Activated T-cell treated with anti-CD3 and anti-CD28 coated beads, Interleukin-2, amount 50 U/mL, for 72 hours (primary cell): ENCODE measurements at places on chromosomes 13 and 19. TPM values are rescaled to one million over a fixed set of nuclear protein-coding genes. Genes with fewer than 3 reads are reported as not detected.

DNA sequence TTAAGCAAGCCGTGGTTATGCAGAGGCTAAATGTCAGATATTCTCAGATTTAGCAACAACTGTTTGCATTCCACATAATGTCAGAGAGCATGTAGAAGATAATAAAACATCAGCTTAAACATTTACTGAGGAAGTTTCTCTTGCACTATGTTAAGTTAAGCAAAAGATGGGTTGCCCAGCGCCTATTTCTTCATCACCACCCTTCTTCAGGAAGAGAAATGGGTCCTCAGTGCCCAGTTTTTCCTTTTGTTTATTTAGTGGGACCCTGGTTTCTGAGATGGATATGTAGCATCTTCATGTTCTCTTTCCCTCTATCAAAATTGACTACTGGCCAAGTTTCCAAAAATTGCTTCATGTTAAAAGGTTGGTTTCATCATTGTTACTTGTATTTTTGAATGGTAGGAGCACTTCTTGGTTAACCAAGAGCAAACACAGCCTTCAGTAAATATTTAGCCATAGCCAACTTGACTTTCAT lies 356.8 kb downstream of the RFC3 start:
- DNase-seq: no peak

GRCh38 chr13:45768656-45769479 lies 66.7 kb downstream of the CBY2 start:
- no peak for DNase-seq

- no peak for DNase-seq
Observed at GRCh38 chr13:55576389-55576788, 1564.3 kb upstream of the PRR20A start.

DNA sequence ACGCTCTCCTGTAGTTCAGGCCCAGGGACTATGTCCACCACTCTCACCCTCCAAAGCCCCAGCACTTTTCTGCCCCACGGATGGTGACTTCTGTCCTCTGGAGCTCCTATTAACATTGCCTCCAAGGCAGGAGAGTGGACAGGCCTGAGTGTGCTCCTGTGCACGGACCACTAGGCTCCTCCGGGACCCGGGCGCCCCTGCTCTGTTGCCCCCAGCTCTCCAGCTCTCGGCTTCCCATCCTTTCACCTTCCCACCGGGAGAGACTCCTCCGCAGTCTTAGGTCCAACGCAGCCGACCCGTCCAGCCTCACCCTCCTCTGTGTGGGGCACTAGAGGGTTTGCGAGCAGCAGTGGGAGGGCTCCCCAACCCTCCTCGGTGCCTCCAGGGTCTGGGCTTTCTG lies 30.4 kb downstream of the CAPN12 start:
- no peak for DNase-seq

GRCh38 chr13:42378383-42378780 lies 106.4 kb downstream of the AKAP11 start:
- peak; percentile 45 for DNase-seq

- DNase-seq: peak; percentile 3
Observed at GRCh38 chr13:49791315-49791710, 1.2 kb downstream of the KPNA3 start.

GRCh38 chr13:39452417-39452816 lies 150.6 kb downstream of the LHFPL6 start:
- DNase-seq: no peak

DNA sequence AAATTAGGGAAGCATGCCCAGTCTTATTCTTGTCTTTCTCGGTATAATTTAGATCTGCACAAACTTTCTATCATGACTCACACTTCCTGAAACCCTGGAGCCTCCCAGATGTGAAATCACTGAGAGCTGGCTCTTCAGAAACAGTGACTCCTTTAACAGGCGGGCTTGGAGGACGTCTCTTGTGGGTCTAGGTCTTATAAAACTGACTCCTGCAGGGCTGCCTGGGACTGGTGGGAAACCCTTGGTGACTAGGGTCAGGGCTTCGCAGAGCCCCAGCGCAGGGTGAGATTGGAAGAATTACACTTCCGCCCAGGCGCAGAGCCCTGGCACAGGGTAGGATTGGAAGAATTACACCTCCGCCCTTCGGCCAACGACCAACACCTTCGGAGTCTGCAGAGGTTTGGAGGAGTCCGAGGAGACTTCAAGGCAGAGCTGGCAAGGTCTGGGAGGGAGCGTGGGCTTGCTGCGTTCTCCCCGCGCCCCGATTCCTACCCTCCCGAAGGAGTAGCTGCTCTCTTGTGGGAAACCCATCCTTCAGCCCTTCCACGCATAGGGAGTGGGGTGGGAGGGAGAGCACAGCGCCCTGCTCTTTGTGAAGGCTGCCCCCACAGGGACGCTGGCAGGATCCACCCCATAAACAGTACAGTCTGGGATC lies 43.4 kb upstream of the MAP3K10 start:
- no peak for DNase-seq

- no peak for DNase-seq
Observed at GRCh38 chr19:50344661-50345318, 15.6 kb upstream of the KCNC3 start.

GRCh38 chr13:34346626-34347025 lies 528.7 kb downstream of the RFC3 start:
- no peak for DNase-seq

DNA sequence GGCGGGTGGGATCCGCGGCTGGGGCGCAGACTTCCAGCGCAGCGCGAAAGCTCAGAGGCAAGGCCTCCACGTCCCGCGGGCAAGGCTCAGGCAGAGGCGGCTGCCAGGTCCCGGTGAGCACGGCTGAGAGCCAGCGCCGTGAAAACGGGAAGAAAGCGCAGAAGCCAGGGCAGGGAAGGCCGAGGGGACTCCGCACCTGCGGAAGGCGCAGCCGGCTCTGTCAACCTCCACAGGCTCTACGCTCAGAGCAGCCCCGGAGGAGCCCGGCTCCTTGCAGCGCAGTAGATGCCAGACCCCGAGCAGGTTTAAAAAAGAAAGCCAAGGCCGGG lies 131.0 kb downstream of the RNF17 start:
- DNase-seq: no peak

DNA sequence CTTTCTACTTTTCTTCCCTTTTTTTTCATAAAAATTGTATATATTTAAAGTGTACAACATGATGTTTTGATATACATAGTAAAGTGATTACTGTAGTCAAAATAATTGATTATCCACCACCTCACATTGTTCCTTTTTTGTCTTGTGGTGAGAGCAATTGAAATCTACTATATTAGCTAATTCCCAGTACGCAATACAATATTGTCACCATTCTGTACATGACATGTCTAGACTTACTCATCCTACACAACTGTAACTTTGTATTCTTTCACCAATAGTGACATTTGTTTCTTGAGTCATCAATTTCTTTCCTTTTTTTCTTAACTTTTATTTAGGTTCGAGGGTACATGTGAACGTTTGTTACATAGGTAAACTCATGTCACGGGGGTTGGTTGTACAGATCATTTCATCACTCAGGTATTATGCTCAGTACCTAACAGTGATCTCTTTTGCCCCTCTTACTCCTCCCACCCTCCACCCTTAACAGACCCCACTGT lies 265.2 kb downstream of the KCNRG start:
- DNase-seq: no peak

DNA sequence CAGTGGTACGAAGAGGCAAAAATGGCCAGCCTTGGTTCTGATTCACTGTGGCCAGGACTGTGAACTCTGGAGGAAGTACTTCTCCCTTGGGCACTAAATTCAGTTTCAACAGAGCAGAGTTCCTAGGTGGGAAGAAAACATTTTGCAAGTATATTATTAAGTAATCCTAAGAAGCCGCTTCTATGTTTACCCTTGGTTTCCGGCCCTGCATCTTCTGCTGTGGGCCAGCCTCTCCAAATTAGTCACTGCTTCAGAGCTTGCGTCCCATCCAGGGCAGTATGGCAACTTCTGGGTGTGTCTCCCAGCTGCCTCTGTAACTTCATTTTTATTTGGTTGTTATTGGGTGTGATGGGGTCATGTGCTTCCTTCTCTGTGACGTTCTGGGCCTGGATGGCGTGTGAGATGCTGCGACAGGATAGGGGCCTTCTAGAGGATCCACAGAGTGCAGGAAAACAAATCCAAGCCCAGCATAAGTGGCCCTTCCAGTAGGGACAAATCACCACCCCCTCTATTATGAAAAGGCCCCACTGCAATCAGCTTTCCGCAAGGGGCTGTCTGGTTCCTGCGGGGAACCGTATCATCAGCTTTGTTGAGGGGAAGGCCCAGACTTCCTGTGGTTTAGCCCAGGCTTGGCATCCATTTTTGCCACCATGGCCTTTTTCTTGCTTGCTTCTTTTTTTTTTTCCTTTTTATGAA lies 55.1 kb upstream of the C1QTNF9 start:
- DNase-seq: peak; percentile 72

DNA sequence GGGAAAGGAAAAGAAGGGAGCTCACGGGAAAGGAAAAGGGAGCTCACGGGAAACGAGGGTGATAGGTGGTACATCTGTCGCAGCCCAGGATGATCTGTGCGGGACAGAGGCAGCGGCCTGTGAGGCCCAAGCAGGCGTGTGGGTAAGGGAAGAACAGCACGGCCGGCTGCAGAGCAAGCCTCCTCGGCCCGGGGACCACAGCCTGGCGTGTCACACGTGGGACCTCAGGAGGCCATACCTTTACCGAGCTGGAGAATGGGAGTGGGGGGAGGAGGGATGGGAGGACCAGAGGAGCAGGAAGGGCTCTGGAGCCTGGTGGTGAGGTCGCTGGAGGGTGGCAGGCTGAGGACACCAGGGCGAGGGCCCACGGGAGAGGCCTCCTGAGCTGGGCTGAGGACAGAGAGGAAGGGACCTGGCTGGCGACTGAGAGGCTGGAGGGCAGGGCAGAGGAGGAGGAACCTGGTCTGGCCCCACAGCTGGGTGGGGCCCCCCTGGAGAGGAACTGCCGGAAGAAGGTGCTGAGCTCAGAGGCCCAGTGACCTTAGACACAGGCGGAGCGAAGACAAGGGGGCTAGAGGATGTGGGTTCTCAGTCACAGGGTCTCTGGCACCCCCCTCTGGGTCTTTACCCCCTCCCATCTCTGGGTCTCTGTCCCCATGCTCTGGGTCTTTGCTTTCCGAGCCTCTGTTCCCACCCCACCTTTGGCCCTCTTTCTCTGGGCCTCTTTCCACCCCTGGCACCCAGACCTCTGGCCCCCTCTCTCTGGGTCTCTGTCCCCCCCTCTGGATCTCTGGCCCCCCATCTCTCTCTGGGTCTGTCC lies 2.9 kb upstream of the FTL start:
- peak; percentile 63 for DNase-seq

GRCh38 chr19:46992699-46993535 lies 26.7 kb upstream of the NPAS1 start:
- no peak for DNase-seq

DNA sequence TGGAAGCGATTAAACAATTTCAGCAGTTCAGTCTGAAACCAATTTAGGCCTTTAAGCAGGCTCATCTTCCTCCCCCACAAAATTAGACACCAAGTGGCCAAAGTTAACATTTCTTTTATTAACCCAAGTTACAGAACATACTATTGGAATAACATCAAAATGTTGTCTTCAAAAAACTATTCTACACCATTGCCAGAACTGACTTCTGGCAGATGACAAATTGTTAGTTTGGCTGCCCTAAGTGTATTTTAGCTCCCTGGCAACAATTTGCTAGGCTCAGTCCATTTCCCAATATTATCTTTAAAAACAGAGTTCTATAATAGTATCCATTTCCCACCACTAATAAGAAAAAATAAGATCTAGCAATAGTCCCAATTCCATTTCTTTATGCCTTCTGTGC lies 107.8 kb downstream of the SGCG start:
- no peak for DNase-seq

- DNase-seq: no peak
Observed at GRCh38 chr13:73040968-73041596, 17.7 kb upstream of the KLF5 start.

GRCh38 chr19:44903602-44904425 lies 1.8 kb upstream of the APOE start:
- DNase-seq: peak; percentile 70

GRCh38 chr19:13834244-13835069 lies 39.2 kb downstream of the ZSWIM4 start:
- DNase-seq: no peak

DNA sequence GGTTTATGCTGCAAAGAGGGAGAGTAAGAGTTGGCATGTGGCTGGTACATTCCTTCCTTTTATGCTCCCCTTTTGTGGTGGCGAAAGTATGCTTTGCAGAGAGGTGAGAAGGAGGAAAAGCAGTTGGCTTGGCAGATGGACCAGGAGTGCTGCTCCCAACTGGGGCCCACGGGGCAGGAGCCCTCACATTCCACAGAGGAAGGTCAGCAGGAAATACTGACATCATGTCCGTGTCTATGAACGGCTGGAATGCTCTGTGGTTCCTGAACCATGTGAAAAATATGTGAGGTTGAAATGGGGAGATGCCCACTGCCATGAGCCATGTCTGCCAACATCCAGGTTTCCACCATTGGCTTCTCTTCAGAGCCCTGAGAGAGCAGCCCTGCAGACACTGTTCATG lies 33.3 kb upstream of the GAS6 start:
- DNase-seq: no peak

DNA sequence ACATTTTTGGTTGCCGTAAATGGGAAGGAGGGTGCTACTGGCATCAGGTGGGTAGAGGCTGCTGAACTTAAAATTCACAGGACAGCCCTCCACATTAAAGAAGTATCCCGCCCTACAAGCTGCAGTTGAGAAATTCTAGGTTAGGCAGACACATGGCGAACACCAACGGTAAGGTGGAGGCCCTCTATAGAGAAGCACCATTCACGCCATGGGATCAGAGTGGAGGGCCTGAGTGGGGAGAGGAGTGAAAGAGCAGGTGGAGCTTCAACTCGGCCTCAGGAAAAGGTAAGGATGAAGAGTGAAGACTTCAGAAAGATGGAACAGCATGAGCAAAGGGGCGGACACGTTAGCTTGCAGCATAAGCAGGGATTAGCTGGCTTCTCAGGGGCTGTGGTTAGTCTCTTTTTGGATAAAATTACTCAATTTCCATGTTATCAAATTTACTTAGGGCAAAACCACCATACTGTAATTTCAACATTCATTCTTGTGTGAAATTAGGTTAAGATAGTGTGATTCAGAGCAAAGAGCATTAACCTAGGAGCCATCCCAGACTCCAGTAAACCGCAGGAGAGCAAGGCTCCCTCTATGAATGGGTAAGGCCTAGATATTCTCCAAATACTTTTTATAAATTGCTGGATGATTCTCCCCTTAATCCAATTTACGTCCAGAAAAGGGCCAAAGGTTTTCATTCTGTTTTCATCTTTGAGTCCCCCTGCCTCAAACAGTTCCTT lies 1.2 kb downstream of the EEF1AKMT1 start:
- DNase-seq: no peak

DNA sequence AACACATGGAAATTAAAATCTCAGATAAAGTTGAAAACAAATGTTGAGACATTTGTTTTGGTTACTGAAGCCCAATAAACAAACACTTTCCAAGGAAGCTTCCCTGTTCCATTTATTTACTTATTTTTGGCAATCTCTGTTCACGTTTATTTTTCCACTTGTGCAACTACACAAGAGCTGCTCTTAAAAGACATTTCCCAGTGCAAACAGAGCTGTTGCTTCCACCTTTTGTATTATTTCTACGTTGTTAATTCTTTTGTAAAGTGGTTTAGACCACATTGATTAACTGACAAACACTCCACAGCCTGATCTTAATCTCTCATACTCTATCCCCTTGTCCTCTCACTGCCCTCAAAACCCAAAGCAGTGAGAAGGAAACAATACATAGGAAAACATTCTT lies 757.6 kb downstream of the LIG4 start:
- DNase-seq: no peak

GRCh38 chr13:85521657-85522056 lies 277.6 kb downstream of the SLITRK6 start:
- DNase-seq: no peak

SLC7A10 gene
- total RNA-seq: not detected

VRK3 gene
- total RNA-seq: 65.5 TPM

IFNL1 gene
- 0.29 TPM for total RNA-seq

CYP4F2 gene
- not detected for total RNA-seq

SHC2 gene
- total RNA-seq: 1.9 TPM

DAND5 gene
- 0.32 TPM for total RNA-seq

RFPL4AL1 gene
- total RNA-seq: not detected

LSR gene
- 24.2 TPM for total RNA-seq

ICAM5 gene
- total RNA-seq: 3.1 TPM
